Activated T-helper 1 cell treated with anti-CD3 and anti-CD28 coated beads, Interleukin-12 subunit alpha, Interleukin-12 subunit beta, Interleukin-2, Interleukin-4 antibody, amounts not matched to agents 30 ng/mL and 10 ng/mL and 1 ng/mL, durations not matched to agents 14 hours and 24 hours and 36 hours (primary cell): ENCODE measurements at places on chromosomes 1 and 21. TPM values are rescaled to one million over a fixed set of nuclear protein-coding genes. Genes with fewer than 3 reads are reported as not detected.
A peak's percentile ranks its signal among the peaks of the same experiment; 100 is the strongest.

DNA sequence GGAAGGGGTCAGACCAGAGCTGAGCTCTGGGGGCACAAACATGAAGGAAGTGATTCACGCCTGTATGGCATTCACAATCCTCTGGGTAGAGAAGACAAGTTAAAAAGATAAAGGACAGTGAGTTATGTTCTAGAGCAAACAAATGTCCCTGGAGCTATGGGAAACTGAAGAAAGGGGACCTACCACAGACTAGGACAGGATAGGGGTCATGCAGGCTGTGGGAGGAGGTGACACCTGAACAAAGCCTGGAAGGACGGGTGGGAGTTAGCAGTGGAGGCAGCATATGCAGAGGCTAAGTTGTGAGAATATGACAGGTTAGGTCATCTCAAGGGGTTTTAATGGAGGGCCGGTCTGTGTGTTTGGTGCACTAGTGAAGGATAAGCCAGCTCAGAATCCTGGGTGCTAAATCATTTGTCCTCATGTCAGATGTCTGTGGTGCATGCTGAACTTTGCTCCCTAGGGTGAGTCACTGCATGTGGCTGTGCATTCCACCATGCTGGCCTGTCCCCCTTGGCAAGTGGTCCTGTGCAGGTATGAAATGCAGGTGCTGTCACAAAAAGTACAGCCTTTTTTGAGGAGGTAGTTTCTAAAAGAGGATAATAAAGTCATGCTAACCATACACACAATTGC, 28.5 kb downstream of the TNN start:
- no peaks in the 10 kb centered on the region for H3K4me1 ChIP-seq
- no peak for DNase-seq
- no peak overlapping the region for H3K4me3 ChIP-seq
- no peaks in the 10 kb centered on the region for H3K36me3 ChIP-seq
- no peak overlapping the region for H3K27ac ChIP-seq
- peaks cover 4% of the 10 kb centered on the region for H3K27me3 ChIP-seq

DNA sequence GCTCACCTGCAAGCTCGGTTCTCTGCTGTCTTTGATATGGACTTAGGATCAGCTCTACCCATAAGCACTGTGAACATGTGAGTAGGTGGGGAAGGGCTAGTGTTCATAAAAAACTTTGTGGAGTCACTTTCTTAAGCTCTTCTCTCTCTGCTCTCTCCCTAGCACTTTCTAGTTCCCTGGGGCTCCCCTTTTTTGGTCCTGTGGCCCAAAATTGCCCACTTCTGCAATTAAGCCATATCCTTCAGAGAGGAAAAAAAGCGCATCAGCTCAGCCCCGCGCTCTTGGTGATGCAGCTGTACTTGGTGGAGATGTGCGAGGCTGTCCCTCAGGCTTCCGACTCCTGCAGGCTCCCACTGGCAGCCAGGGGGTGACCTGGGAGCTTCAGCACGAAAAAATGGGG, 23.4 kb downstream of the CCSAP start:
- no peak overlapping the region for H3K27ac ChIP-seq
- no peak overlapping the region for H3K4me3 ChIP-seq
- no peak for DNase-seq
- peaks cover 30% of the 10 kb centered on the region for H3K36me3 ChIP-seq

LY9 gene
- 0.49 and 0.71 TPM in 2 replicates for total RNA-seq

GRCh38 chr1:14699620-14700019, 101.1 kb downstream of the KAZN start:
- H3K36me3 ChIP-seq = no peaks in the 10 kb centered on the region
- no peak overlapping the region for H3K4me3 ChIP-seq
- H3K4me1 ChIP-seq = no peaks in the 10 kb centered on the region
- DNase-seq = no peak
- H3K27me3 ChIP-seq = no peaks in the 10 kb centered on the region
- H3K27ac ChIP-seq = no peak overlapping the region

C1orf185 gene
- total RNA-seq = not detected in 2 replicates

GRCh38 chr21:41761211-41761933, 5.5 kb downstream of the RIPK4 start:
- no peak overlapping the region for H3K27ac ChIP-seq
- H3K27me3 ChIP-seq = peaks cover 55% of the 10 kb centered on the region
- DNase-seq = no peak
- peaks cover 5% of the 10 kb centered on the region for H3K4me1 ChIP-seq
- H3K36me3 ChIP-seq = no peaks in the 10 kb centered on the region

GRCh38 chr1:216057063-216057462, 366.2 kb downstream of the USH2A start:
- no peak for DNase-seq
- H3K27me3 ChIP-seq = no peaks in the 10 kb centered on the region
- no peaks in the 10 kb centered on the region for H3K36me3 ChIP-seq
- no peaks in the 10 kb centered on the region for H3K4me1 ChIP-seq

MYBPH gene
- total RNA-seq = not detected in 2 replicates

DNA sequence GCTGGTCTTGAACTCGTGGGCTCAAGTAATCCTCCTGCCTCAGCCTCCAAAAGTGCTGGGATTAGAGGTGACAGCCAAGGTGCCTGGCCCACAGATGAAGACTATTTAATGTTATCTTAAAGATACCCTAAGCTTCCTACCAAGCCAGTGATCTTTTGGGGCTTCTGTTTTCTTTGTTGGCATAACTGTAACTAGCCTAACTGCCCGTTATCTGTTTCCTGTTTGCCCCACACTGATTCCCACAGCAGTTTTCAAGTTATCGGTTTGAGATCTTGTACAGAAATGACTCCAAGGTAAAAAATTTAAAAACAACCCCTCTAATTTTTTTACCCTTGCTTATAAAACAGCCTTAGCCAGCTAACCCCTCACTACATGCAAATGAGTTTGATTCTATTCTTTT, 12.4 kb downstream of the SELL start:
- H3K4me3 ChIP-seq = peak overlapping the region; percentile 54
- DNase-seq = no peak
- no peaks in the 10 kb centered on the region for H3K27me3 ChIP-seq
- H3K36me3 ChIP-seq = peaks cover 76% of the 10 kb centered on the region
- peak overlapping the region; percentile 86 for H3K27ac ChIP-seq

PATJ gene
- total RNA-seq = 5.1 and 7.3 TPM in 2 replicates

DNA sequence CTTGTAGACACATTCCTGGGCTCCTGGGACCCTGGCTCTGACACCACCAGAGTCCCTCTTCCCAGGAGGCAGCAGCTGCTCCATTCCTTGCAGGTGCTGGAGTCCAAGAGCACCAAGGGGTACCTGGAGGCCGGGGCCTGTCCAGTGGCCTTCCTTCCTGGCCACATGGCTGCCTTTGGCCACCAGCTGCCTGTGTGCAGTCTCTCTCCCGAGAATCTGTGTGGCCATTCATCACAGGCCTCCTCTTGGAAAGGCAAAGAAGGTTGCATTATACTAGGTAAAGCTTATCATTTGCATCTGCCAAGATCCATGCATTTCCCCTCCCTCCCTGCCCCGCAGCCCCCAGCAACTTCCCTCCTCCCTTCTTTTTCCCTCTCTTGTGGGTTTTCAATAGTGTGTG, 48.9 kb upstream of the OLIG2 start:
- no peaks in the 10 kb centered on the region for H3K36me3 ChIP-seq
- no peak for DNase-seq
- H3K27ac ChIP-seq = no peak overlapping the region
- peaks cover 10% of the 10 kb centered on the region for H3K27me3 ChIP-seq
- H3K4me3 ChIP-seq = no peak overlapping the region

DNA sequence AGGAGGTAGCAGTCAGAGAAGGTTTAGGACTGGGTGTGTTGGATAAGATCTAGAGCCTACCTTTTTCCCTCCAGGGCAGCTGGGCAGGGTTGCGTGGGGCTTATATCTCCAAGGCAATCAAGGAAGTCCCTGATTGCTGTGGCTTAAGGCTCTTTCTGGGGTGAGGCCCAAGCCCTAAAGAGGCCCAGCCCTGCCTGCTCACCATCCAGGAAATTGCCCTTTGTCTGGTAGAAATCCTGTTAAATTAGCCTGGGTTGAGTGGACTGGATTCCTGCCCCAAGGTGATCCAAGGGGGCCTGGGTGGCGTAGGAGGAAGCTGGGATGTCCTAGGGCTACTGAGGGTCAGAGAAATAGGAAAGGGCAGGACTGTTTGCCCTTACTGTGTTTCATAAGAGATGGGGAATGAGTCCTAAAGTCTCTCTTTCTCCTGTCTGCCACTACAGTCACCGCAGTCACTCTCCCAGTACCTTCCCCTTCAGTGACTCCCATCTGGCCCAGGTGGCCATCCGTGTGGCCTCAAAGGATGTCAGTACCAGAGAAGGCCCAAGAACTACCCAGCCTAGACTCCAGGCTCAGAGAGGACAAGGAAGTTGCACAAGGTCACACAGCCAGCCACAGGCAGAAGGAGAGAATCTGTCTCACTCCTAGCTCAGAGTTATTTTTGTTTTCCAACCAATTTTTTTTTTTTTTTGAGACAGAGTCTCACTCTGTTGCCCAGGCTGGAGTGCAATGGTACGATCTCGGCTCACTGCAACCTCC, 25.8 kb downstream of the MFSD2A start:
- no peaks in the 10 kb centered on the region for H3K4me1 ChIP-seq
- no peak overlapping the region for H3K27ac ChIP-seq
- peaks cover 4% of the 10 kb centered on the region for H3K27me3 ChIP-seq
- no peaks in the 10 kb centered on the region for H3K36me3 ChIP-seq
- DNase-seq = no peak

- peaks cover 46% of the 10 kb centered on the region for H3K36me3 ChIP-seq
- H3K4me1 ChIP-seq = peaks cover 28% of the 10 kb centered on the region
- no peaks in the 10 kb centered on the region for H3K27me3 ChIP-seq
- H3K4me3 ChIP-seq = no peak overlapping the region
- no peak for DNase-seq
Observed at GRCh38 chr21:39198800-39199199, 15.5 kb upstream of the PSMG1 start.

DNA sequence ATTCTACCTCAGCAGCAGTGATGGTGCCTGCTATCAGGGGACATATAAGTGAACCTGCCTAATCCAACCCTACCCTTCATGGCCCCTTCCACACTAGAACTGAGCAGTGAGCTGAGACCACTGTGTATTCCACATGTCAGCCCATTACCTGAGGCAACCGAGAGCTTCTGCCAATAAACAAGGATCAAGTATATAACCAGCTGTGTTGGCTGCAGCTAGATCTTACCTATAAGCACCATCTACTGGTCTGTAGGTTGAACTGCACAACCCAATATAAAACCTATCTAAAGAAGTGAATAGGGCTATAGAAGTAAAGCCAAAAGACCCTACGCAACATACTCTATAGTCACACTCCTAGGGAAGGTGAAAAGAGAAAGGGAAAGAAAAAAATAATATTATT, 376.9 kb downstream of the HHIPL2 start:
- no peak for DNase-seq
- no peaks in the 10 kb centered on the region for H3K4me1 ChIP-seq
- H3K27me3 ChIP-seq = no peaks in the 10 kb centered on the region
- no peak overlapping the region for H3K27ac ChIP-seq

FBXO2 gene
- total RNA-seq = 0.60 and 0.93 TPM in 2 replicates

- H3K27me3 ChIP-seq = peaks cover 16% of the 10 kb centered on the region
- no peaks in the 10 kb centered on the region for H3K4me1 ChIP-seq
- no peak overlapping the region for H3K4me3 ChIP-seq
Observed at GRCh38 chr1:172914501-172915144, 136.1 kb downstream of the TNFSF18 start.

GRCh38 chr1:15835741-15836510, 11.6 kb upstream of the SPEN start:
- peak; percentile 99 for DNase-seq
- peaks cover 22% of the 10 kb centered on the region for H3K4me1 ChIP-seq
- H3K27me3 ChIP-seq = peaks cover 3% of the 10 kb centered on the region
- H3K36me3 ChIP-seq = peaks cover 6% of the 10 kb centered on the region
- peak overlapping the region; percentile 95 for H3K4me3 ChIP-seq
- peak overlapping the region; percentile 99 for H3K27ac ChIP-seq

DNA sequence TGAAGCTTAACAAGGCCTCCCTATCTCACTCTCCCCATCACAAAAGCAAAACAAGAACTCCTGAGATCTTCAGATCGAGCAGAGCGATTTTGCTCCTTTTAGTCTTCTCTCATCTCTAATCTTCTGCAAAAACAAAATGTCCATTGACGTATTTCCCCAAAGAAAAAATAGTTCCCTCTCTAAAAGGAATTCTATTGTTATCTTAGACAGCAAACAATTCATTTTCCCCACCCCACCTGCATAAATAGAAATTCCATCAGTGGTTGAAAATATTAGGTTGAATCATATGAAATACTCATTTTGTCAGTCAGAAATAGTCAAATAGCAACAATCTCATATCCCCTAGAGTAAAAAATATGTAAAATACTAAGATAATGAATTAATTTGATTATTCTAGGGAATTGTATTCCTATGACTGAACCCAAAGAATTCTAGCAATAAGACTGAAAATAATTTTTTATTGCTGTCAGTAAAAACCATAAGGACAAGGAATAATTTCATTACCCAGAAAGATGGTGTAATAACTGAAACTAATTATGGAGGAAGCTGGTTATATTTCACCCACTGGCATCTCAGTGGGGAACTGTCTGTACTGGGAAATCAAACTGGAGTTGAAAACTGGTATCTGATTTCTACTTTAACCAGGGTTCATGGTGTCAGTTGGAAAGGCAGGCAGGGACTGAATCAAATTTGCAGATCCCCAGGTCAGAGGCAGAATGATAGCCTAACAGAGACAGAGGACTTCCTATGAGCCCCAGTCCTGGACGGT, 51.3 kb downstream of the RHOU start:
- H3K27ac ChIP-seq = no peak overlapping the region
- H3K4me3 ChIP-seq = no peak overlapping the region
- peaks cover 2% of the 10 kb centered on the region for H3K27me3 ChIP-seq
- peaks cover 5% of the 10 kb centered on the region for H3K36me3 ChIP-seq
- no peak for DNase-seq

GRCh38 chr1:29807689-29808088, 571.4 kb downstream of the PTPRU start:
- H3K4me1 ChIP-seq = no peaks in the 10 kb centered on the region
- DNase-seq = no peak
- no peaks in the 10 kb centered on the region for H3K36me3 ChIP-seq
- no peak overlapping the region for H3K27ac ChIP-seq
- no peak overlapping the region for H3K4me3 ChIP-seq

DNA sequence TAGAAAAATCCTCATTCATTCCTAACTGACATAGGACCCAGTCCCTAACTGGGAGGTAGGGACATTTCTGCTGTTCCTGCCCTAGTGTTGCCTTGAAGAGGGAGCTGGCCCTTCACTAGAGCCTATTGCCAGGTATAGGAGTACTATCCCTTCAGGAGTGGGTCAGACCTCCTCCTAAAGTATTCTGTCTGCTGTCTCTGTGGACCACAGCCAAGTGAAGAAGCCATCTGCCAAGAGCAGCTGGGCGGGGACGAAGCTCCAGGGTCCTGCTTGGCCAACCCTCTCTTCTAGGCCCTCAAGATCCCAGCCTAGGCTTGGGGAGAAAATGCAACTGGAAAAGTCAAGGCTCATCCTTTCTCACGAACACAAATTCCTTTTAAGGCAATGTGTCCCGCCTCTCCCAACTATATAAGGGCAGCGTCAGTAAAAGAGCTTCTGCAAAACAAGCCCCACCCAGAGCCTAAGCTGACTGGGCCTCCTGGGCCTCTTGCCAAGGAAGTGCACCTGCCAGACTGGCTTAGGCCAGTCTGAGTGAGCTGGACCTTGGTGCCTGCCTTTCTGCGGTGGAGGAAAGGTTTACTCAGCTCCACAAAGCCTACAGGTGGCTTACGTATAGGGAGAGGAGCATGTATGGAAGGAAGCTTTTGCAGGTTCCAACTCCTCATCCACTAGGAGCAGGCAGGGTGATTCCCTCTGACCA, 638 bp upstream of the TUFT1 start:
- H3K4me3 ChIP-seq = peak overlapping the region; percentile 91
- H3K27ac ChIP-seq = no peak overlapping the region
